DMS53 (cell line): ENCODE measurements at places on chromosomes 12 and 14.

- DNase-seq = peak; percentile 82
These were observed 3.4 kb downstream of the PTHLH start for GRCh38 chr12:27968972-27969623.

DNA sequence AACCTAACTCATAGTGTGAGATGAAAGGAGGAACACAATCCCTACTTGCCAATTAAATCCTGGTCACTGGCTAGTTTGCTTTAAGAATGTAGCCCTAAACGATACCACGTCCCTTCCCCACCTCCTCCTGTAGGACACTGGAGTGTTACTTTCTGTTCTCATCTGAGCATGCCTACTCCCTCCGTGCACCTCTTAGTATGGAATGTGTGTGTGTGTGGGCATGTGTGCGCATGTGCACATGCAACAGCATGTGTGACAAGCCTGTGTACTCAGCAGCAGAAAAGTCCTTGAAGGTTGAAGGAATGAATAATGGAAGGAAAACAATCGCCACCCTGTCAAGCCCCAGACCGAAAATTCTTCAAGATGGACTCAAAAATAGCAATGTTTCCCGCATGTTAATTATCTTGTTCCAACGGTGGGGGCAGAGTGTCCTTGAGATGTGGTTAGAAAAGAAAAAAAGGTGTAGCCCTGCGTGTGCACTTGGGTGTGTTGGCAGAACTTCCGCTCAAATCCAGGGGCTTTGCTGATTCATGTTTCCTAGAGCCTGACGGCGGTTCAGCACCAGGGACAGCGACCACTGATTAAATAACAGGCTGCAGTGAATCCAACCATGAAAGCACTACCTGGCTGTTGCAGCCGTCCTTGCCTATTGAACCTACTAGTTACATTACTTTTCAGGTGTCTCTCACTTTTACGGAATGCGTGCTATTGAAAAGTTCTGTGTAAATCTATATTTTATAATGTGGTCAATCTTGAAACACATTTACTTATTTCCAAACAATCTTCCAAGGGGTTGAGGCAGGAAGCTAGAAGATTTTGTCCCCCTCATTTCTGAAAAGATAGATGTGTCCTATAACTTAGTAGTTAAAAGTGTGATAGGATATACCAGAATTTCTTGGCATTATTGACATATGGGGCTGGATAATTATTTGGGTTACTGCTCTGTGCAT is 79.8 kb downstream of the SRRM4 start:
- DNase-seq = peak; percentile 49

DNA sequence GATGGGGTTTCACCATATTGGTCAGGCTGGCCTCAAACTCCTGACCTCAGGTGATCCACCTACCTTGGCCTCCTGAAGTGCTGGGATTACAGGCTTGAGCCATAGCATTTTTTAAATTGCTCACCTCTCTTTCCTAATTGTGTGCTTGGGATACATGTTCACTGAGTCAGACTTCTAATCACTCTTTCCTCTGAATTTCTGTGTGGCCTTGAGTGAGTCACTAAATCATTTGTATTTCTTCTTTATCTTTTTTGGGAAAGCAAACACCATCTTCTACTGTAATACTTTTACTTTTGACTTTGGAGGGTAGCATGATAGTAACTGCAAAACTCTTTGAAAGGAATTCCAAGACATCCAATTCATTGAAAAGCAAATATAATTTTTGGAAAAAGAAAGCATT is 60.8 kb downstream of the FLRT2 start:
- DNase-seq = no peak

DNA sequence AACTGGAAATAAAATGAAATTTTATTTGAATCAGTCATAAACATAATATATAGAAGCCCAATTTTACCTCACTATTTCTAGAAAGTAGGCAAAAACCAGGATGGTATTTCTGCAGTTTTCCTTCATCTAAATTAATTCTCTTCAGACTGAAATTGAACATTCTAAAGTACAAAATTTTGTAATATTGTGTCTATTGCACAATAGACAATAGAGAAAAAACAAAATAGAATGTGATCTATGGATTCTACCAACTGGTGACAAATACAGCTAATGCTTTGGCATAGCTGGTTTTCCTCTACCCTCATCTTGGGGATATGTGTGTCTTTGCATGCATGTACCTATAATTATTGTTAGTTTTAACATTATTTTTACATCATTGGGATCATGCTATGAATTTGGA is 8.5 kb upstream of the PTPRR start:
- DNase-seq = no peak

- DNase-seq = no peak
These were observed 294.5 kb downstream of the CACNA1C start for GRCh38 chr12:2347137-2347843.

DNA sequence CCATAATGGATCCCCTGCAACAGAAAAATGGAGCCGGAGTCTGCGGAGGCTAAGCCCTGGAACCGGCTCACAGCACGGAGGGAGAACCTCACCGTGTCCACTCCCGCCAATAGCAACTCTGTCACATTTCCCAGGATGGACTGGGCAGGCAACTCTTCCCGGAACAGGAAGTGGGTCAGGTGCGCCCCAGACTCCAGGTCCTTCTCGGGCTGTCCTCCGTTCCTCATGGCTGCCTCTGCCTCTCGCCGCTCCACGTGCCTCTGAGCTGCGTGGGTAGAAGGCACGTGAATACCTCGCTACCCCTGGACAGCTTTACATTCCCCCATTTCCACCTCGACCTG is 2.2 kb downstream of the CYP27B1 start:
- peak; percentile 89 for DNase-seq

GRCh38 chr14:76591266-76591665 is 170.0 kb upstream of the VASH1 start:
- no peak for DNase-seq

DNA sequence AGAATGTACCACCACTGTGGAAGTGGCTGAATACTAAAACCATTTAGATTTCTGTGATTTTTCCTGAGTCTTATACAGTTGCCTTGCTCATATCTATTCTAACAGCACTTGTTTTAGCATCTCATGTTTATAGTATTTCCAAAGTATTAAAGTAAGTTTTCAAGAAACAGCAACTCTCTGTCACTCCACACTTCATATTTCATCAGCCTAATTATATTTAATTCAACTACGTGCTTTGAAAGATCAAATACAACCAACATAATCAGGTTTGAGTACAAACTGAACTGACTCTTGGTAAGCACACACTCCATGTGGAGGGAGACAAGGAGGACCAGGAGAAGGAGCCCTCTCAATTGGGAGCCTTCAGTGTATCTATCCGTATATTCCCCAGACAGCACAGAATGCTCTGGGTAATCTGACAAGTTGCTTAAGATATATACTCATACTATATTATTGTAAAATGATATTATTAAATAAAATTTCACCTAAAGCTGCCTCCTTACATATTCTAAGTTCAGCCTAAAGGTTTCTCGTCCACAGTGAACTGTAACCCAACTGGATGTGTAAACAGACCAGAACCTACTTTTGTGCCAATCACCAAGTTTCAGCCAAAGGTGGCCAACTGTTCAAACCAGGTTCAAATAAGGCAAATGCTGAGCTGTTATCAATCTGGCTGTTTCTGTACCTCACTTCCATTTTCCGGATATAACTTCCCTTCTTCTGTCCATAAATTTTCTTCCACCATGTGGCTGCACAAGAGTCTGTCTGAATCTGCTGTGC is 105.0 kb upstream of the RASSF8 start:
- peak; percentile 73 for DNase-seq

DNA sequence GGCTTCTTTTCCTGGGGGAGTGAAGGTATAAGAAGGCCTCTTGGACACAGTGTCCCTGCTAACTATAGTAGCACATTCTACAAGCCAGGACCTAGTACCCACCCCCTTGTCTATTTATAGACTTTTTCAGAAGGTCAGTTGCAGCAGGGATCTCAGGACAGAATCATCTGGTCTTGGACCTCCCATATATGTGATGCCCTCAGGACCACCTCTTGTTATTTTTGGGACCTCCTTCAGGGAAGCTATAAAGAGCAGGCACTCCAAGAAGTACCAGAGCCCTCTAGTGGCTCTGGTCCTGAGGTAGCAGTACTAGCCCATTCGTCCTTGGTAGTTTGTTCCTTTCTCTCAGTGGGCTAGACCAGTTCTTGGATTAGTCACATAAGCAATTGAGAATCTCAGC is 4.3 kb downstream of the COQ10A start:
- peak; percentile 27 for DNase-seq

- no peak for DNase-seq
These were observed 39.0 kb downstream of the ITPK1 start for GRCh38 chr14:93076755-93077154.

DNA sequence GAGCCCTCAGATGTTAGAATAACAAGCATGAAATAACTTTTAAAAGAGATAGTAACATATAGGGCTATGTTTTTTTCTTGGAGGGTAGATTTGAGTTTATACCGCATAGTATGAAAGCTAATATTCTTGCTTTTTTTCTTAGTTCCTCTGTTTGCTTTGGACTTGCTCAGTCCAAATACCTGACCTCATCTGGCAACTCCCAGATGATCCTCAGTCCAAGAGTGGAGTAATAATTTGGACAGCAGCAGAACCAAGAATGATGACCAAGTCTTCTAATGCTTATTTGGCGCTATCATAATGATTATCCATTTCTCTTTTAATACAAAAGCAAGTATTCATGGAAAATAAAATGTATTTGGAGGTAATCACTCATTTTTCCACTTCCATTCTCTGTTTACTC is 45.6 kb downstream of the GUCY2C start:
- DNase-seq = no peak

DNA sequence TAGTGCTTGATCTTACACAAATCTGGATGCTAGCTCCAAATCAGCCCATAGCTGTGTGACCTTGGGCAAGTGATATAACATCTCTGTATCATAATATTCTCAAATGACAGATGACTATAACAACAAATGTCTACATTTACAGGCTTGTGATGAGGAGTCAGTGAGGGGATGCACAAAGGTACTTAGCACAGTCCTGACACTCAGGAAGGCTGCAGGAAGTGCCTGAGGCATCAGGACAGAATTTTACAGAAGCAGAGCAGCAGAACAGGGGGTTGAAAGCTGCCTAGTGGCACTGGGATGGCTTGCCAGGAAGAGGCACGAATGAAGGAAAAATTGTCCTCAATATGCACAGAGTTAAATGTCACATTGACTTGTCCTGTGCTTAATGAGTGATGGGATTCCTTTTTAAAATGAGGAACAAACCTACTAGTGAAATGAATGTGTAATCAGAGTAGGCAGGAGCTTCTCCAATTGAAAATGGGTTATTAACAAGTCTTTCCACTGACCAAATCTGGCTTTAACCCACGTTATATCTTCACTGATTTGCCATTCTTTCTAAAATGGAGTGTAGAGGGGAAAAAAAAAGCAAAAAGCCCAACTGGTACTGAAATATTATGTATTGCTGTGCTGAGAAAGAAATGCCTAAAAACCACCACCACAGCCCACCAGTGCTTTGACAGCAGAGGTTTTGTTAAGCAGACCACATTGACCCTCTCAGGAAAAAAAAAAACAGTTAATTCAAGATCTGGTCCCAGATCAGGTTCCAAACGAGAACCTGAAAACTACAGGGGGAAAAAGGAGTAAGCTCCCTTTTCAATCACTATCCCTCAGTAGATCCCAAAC is 11.6 kb downstream of the BTG1 start:
- DNase-seq = peak; percentile 56

- DNase-seq = peak; percentile 13
These were observed 149.2 kb upstream of the LRIG3 start for GRCh38 chr12:59069516-59069915.

- no peak for DNase-seq
These were observed 10.7 kb upstream of the IKZF4 start for GRCh38 chr12:56010111-56010570.

- DNase-seq = no peak
These were observed 105.1 kb upstream of the NAV3 start for GRCh38 chr12:77725611-77726010.

DNA sequence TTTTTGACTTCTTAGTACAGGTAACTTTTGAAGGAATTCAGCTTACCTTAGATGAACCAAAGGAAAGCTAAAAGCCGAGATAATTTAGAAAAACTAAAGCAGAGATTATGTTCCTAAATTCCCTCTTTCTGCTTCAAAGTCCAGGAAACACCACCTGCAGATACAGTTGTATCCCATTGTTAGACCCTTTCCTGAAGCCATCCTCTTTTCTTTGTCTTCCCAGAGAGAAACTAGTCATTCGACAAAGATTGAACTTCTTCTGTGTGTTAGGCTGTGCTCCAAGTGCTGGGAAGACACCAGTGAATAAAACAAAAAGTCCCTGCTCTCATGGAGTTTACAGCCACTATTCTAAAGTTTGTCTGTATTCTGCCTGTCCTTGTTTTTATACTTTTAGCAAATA is 29.3 kb downstream of the PPM1A start:
- DNase-seq = no peak

- no peak for DNase-seq
These were observed 198.7 kb downstream of the EFCAB11 start for GRCh38 chr14:89755816-89756215.

- no peak for DNase-seq
These were observed 6.9 kb upstream of the TUBA1A start for GRCh38 chr12:49195736-49196135.

DNA sequence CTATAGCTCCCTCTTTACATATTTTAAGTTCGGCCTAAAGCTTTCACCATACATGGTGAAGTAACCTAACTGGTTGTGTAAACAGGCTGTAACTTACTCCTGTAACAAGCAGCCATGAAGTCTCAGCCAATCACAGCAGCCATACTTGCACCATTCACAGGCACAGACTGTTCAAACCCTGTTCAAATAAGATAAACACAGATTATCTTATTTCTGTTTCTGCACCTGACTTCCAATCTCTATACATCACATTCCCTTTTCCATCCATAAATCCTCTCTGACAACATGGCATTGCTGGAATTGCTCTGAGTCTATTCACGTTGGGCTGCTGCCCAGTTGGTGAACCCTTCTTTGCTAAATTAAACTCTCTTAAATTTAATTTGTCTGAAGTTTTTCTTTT is 34.5 kb upstream of the ARID2 start:
- no peak for DNase-seq

GRCh38 chr12:14960548-14961465 is 594 bp downstream of the ARHGDIB start:
- DNase-seq = peak; percentile 60

DNA sequence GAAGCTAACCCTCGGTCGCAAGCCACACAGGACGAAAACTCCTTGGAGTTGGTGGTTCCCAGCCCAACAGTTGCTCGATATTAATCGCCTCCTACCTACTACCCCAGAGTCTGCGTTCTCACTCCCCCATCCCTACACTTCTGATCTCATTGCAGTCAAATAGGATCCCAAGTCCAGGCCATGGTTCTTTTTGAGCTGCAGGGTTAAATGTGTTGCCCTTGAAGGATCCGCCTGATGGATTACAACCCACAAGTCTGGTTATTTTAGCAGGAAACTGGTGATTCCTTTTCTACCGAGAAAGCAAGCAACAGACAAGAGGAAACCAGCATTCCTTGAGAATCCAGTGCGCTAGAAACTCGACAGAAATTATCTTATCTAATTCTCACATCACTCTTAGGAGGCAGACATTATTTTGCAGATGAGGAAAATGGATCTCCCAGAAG is 785 bp upstream of the NIN start:
- no peak for DNase-seq

GRCh38 chr14:22388669-22389595 is 200.1 kb downstream of the DAD1 start:
- DNase-seq = no peak
